ENCODE measurements at places on chromosomes 1 and 21.

DNA sequence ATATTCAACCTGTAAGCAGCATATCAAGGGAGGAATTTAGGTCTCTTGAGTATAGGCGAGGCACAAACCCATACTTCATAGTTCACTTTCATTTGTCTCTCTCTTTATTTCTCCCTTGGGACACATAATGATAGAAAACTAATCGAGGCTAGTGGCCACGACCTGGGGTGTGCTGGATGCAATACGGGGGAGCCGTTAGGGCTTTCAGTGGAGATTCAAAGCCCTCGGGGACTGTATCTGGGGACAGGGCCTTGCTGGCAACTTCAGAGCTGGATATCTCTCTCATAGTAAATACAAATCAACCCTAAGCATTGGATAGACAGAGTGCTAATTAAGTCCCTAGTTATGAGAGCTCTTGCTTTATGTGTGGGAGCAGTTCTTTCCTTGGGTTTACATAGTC lies 36.9 kb upstream of the SLC22A15 start:
- no peak for DNase-seq

DNA sequence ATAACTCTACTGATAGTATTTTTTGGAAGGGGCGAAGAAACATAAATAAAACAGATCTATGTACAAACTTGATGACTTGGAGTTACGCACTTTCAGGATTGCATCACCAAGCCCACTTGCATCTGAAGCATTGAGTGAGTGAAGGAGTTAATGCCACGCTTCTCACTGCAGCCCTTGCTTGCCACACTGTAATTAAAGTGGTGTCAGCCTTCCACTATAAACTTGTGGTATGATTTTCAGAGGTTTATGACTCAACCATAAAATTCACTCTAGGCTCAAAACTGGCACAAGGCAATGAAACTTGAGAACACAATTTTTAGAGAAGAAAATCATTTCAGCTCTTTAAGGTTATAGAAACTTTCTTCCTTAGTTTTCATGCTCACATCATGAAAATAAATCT lies 93.9 kb upstream of the PRMT6 start:
- DNase-seq: no peak

GRCh38 chr1:156901966-156902915 lies 8.7 kb downstream of the PEAR1 start:
- no peak for DNase-seq

DNA sequence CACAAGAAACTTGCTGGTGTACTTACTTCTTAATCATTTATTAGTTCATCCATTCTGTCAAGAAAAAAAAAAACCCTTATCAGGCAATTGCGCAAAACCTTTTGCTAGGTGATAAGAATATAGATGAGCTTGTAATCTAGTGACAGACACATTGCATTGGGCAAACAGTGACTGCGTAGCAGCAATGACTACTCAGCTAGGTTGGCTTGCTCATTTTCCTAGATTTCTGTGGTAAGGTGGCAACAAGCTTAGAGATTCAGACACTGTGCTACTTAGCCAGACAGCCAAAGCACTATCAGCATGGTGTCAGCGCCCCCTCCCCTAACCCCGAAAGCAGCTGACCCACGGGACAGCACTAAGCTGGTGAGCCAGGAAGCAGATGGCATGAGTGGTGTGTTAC lies 203.1 kb downstream of the BARHL2 start:
- DNase-seq: no peak

DNA sequence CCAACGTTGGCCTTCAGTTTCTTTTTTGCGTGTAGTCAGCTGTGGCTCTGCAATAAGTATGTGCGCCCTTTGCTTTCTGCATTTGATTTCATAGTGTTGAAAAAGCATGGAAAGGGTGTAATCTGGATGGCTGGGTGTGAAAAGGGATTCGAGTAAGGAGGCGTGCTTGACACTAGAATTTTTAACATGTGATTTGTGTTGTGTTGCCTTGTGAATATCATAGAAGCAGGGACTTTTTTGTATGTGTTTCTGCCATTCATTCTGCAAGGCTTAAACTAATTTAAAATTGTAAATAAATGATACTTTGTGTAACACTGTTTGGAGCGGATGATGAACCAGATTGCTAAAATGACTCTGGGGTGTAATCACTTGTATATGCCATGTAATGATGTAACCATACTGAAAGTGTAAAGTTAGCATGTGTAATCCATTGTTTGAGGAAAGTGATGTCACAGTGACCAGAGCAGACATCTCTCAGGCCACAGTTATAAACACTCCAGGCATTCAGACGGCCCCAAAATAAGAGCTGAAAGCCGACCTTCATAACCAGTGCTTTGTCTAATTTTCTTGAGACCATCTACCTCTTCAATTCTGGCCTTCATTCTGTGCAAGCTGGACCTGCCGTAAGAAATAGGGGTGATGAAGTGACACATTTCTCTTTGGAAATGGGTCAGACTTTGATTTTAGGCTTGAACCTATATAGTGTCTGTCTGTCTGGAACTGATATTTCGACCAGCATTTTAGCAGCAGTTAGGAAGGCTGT lies 618 bp downstream of the SH3BGR start:
- DNase-seq: peak; percentile 42

Measured in HS-5 (cell line).